ENCODE measurements at places on chromosomes 2 and 18.

DNA sequence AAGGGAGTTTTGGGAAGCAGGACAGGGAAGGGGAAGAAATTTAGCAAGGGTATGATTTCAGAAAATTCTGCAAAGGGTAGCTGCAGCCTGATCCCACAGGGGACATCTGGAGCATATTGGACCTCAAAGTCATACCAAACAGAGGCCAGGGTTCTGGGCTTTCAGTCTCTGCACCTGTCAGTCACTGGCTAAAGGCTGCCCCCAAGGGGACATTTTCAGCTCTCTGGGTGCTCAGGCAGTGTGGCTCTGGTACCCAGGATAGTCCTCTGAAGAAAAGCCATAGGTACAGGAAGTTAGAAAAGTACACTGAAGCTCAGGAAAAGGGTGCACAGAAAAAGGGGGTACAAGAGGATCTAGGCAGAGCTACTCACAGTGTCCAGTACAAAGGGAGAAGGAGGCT is 149.2 kb downstream of the INSIG2 start:
- DNase-seq: no peak

DNA sequence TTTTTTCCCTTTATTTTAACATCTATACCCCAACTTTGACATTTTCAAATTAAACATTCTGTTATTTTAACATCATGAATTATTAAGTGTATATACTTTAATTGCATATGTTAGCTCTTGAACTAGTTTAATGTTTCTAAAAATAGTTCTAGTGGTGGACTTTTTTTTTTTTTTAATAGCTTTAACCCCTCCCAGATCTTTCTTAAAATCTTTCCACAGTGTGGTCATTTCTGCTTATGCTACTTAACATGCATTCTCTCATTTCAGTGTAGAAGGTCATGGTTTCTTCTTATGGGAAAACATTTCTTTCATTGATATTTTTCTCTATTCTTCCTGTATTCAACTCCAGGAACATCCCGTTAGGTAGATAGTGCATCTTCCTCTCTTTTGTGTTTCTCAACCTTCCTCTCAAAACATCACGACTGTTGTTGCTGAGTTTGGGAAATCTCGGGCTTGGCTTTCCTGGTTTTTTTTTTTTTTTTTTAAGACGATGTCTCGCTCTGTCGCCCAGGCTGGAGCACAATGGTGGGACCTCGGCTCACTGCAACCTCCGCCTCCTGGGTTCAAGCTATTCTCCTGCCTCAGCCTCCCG is 849 bp upstream of the TMEM18 start:
- DNase-seq: peak; percentile 41

- no peak for DNase-seq
These were observed 159.7 kb upstream of the SLC1A4 start for GRCh38 chr2:64829525-64829924.

DNA sequence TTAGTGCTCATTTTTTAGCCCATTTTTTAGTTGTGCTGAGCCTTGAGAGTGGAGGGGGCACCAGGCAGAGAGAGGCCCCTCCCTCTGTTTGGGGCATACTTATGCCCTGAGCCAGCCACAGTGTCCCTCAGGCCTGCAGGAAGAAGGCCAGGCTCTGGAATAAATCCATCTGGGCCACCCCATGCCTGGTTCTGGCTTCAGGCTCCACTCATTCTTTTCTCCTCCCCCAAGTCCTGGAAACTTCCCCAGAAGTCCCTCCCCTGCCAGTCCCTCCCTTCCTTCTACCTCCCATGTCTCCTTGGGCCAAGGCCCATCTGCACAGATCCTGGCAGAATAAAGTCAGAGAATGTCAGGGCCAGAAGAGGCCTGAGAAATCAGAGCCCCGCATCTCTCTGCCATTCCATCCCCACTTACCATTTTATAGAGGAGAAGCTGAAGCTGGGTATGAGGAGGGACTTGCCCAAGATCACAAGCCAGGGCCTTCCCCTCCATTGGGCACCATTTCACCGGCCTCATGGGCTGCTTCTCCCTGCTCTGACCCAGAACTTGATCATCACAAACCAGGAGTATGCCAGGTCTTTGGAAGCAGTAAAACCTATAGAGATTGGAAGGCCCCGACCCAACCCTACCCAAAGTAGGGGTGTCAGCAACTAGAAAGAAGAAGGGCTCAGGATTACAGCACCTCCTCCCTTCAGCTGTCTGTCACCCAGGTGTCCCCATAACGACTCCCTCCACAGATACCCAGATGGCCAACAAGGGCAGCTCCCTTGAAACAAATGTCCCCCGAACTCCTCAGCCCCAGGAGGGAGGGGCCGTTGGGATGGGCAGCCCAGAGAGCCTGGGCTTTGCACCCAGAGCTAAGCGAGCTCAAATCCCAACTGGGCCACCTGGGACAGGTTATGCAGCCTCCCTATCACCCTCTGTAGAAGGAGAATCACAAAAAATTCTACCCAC is 108.4 kb downstream of the POLR1A start:
- no peak for DNase-seq

GRCh38 chr18:46054956-46055837 is 16.9 kb downstream of the PSTPIP2 start:
- DNase-seq: peak; percentile 28
